ENCODE measurements at places on chromosomes 6 and 20.
A peak's percentile ranks its signal among the peaks of the same experiment; 100 is the strongest.

- DNase-seq = no peak
These were observed 138.5 kb upstream of the SOX4 start for GRCh38 chr6:21455071-21455470.

DNA sequence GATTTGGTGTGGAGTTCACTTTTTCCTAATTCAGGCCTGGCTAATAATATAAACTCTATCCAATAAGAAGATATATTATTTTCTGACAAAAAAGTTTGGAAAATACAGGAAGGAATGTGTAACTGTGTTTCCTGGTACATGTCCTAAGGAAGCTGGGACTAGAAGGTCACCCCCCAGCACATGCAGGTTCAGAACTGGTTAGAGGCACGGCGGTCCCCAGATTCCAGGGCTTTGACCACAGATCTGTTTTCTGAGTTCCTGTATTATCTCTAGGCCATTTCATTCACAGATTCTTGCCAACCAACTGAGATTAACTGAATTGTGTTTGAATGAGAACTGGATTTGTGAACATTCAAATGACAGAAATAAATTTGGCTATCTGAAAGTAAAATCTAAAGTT lies 94.5 kb downstream of the TULP4 start:
- DNase-seq = no peak

DNA sequence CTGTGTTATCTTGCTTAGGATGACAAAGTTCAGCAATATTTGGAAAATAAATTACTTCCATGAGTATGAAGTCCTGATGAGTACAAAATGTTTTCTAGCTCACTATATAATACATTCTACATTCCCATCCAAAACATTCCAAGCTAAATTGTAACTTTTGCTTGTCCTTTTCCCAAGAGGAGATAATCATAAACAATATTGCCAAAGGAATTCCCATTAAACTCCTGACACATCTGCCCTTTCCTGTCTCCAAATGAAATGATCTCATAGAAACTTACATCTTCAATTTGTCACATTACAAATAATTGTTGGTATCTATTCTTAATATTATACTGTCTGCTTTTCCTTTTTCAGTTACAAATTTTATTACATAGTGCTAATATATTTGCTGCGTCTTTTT lies 20.4 kb upstream of the SENP6 start:
- no peak for DNase-seq

- no peak for DNase-seq
These were observed 190.3 kb upstream of the SHLD1 start for GRCh38 chr20:5559945-5560344.

- DNase-seq = no peak
These were observed 32.2 kb downstream of the RAMACL start for GRCh38 chr6:166554316-166554715.

DNA sequence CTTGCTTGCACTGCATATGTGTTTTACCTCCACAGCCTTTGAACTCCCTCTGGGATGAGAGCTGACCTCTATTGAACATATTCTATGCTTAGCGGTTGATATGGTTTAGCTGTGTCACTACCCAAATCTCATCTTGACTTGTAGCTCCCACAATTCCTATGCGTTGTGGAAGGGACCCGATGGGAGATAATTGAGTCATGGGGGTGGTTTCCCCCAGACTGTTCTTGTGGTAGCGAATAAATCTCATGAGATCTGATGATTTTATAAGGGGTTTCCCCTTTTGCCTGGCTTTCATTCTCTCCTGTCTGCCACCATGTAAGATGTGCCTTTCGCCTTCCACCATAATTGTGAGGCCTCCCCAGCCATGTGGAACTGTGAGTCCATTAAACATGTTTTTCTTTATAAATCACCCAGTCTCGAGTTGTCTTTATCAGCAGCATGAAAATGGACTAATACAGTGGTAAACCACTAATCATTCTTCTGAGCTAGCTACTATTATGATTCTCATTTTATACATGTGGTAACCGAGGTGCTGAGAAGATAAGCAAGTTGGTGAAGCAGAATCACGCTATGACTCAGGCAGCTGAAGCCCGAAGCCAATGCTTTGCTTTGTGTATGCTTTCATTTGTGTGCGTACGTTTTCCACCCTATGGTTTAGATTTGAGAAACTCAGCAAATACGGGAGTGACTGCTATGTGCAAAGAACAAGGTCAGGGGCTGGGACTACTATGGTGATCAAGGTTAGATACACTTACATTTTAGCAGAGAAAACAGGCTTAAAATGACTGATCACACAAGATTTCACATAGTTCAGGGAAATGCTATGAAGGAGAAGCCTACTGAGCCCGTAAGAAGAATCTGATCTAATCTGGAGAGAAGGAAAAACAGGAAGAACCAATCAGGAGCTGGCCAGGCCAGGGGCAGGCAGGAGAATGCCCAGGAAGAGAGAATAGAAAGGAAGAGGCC lies 363.5 kb downstream of the ESR1 start:
- no peak for DNase-seq

DNA sequence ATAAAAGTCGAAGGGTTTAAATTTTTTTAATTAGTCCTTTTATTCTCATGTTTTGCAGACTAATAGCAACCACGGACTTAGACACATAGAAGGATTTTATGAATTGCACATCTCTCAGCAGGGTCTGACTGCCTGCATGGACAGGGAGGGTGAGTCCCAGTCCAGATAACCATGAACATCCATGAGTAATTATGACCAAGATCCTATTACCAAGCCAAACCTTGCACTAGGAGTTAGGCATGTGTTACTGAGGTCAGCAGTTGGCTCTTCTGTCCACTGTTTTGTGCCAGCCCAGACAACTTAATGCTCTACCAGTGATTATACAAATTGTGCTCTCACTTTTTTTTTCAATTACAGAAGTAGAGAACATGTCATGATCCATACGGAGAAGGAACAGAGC lies 211.2 kb downstream of the MAFB start:
- DNase-seq = no peak

DNA sequence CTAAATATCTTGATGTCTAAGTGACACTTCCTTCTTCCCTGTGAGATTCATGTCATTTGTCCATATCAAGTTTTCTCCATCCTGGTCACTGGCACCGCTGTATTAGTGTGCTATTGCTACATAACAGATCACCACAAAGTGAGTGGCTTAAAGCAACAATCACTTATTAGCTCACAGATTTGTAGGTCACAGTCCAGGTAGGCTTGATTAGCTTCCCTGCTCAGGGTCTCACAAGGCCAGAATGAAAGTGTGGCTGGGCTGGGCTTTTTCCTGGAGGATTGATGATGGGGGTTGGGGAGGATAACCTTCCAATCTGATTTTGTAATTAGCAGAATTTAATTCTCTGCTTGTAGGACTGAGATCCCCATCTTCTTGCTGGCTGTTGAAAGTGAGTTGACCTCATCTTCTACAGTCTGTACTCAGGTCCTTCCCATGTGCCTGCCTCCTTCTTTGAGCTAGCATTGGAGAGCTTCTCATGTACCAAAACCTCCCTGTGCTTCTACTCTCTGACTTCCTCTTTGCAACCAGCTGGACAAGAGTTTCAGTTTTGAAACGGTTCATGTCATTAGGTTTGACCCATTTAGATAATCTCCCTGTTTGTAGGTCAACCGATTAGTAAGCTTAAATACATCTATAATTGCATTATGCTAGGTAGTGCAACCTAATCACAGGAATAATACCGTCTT lies 152.4 kb upstream of the MAN1A1 start:
- no peak for DNase-seq

GRCh38 chr6:90362318-90362717 lies 65.7 kb upstream of the BACH2 start:
- no peak for DNase-seq

DNA sequence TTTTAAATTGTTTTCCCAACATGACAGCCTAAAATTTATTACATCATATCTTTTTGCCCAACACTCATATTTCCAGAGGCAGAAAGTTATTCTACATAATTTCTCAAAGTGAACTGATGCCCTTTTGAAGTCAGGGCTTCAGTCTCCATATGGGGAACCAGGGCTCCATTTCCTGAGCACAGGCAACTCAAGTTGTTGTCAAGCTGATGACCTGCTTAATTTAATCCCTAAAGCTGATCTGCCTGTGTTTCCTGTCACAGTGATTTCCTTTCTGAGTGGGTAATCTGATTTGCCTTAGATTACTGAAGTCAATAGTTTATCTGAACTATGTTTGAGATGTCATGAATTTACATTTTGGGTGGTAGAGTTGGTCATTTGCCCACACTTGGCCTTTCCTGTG lies 932.1 kb upstream of the MANEA start:
- DNase-seq = no peak

- DNase-seq = no peak
These were observed 44.3 kb downstream of the CTCFL start for GRCh38 chr20:57480444-57481160.

- no peak for DNase-seq
These were observed 37.6 kb downstream of the PKIB start for GRCh38 chr6:122647765-122648164.

DNA sequence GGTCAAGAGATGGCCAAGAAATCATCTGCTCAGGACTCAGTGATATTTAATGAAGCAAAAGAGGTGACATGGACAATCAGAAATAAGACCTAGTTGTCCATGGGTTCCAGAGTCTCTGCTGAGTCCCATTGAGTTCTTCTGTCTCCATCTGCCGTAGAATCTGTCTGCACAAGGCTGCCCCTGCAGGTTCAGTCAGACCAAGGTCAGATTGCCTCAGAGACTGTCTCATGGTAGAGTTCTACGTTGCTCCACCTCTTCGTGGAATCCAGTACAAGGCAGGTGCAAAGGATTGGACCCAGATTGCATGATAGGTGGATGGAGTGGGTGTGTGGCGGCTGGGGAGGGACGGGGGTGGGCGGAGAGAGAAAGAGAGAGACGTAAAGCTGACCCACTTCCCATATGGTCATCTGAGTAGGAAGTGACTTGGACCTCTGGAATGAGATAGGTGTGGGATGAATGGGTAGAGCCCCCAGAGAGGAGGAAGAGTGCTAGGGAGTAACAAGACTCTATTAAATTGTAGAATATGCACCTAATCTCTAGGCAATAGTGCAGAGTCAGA lies 75.3 kb downstream of the SOBP start:
- no peak for DNase-seq

- peak; percentile 85 for DNase-seq
These were observed at the start of gene DNAAF9 for GRCh38 chr20:3407040-3407770. Gene DNAAF9 (minus strand): TSS chr20:3407669. CDS start chr20:3407557, 112 bp downstream.

- no peak for DNase-seq
These were observed 275.5 kb downstream of the PTPRK start for GRCh38 chr6:128244751-128245405.

DNA sequence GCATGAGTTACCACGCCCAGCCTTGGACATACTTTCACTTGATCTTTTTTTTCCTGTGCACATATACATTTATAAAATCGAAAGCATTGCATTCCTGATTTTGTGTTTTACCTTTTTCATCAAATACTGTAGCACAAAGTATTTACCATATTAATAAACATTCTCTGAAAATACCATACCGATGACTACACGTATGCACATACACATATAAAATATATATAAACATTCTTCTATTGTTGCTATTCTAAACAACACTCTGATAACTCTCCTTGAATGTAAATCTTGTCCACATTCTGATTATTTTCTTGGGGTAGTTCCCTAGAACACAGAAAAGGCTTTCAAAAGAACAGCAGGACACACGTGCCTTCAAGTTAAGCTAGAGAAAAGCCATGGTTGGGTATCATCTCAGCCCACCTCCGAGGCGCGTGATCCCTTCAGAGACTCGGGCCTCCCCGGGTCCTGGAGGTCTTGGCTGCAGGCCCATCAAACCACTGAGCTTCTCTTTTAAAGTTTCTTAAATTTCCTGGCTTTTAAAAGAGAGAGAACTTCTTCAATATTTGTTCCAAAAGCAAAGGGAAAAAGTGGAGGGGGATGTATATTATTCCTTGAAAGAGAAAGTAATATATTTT lies 198.1 kb downstream of the MYLK4 start:
- DNase-seq = no peak

DNA sequence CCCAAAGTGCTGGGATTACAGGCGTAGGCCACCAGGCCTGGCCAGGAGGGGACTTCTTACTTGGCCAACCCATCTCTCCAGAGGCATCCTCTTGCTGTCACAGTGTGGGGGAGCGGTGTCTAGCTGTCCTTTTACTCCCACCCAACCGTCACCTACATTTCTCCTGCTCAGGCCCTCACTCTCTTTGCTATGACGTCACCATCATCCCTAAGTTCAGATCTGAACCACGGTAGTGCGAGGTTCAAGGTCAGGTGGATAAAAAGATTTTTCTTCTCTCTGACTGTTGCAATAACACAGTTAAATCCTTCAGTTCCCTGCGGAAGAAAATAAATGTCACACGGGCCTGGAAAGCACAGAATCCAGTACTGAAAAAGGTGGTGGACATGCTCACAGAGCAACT lies 7.3 kb upstream of the RAET1L start:
- DNase-seq = no peak

Data from left hindlimb (tissue), 1 donor.